ENCODE measurements at places on chromosomes 6 and 20.

- no peak for ATAC-seq
These were observed 13.5 kb upstream of the PSMG4 start for GRCh38 chr6:3245216-3245615.

DNA sequence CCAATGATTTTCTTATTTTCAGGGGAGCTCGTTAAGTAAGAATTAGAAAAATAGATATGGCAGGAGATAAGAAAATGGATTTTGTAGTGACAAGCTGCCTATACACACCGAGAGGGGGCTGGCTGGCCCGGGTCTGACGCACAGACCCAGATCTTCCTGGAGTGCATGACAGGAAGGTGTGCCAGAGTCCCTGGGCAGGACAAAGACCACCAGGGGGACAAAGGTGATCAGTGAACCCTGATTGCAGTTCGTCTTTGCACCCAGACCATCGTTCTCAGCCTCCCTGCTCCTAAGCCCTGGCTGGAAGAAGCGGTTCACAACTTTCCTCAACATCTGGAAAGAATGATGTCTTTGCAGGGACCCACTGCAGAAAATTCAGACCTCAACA lies 24.3 kb downstream of the CDH22 start:
- no peak for ATAC-seq

- no peak for ATAC-seq
These were observed 113.7 kb downstream of the TRIM27 start for GRCh38 chr6:28809947-28810658.

GRCh38 chr20:57570145-57570850 lies 9.4 kb downstream of the PCK1 start:
- no peak for ATAC-seq

DNA sequence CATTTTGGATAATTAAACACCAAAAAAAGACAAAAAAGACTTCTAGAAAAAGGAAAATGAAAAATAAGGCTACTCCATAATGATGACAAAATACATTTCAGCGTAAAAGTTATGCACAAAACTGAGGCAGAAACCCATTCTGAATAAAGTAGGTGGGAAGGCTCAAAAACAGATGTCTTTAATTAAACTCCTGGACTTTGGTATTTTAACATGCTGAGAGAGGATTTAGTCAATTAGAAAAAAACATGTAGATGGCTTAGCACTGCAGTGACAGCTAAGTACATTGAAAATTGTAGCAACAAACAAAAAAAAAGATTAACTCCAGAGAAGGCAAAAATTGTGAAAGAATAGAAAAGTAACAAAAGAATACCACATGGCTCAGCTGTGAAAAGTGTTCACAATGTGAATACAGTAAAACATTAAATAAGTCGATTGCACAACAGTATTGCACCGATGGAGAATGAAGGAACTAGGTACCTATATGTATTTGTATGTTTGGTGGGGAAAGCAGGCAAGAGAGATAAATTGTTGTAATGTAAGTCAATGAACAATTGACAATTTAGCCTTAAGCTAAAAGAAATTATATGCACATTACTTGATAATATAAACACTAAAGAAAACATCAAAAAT lies 59.5 kb downstream of the TBC1D32 start:
- ATAC-seq, result no peak

DNA sequence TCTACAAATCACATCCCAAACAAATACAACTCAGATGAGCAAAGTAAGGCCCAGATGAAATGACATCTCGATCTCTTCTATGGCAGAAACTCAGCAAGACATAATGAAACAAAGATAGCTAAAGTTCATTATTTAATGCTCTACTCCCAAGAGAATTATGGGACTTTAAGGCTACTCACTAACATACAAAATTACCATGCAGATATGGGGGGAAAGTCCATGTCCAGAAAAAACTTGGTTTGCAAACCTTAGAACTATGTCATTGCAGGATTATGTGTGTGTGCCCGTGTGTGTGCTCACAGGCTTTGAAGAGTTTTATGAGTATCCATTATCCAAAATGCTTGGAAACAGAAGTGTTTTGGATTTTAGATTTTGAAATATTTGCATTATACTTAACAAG lies 34.0 kb downstream of the AKIRIN2 start:
- ATAC-seq, result no peak

DNA sequence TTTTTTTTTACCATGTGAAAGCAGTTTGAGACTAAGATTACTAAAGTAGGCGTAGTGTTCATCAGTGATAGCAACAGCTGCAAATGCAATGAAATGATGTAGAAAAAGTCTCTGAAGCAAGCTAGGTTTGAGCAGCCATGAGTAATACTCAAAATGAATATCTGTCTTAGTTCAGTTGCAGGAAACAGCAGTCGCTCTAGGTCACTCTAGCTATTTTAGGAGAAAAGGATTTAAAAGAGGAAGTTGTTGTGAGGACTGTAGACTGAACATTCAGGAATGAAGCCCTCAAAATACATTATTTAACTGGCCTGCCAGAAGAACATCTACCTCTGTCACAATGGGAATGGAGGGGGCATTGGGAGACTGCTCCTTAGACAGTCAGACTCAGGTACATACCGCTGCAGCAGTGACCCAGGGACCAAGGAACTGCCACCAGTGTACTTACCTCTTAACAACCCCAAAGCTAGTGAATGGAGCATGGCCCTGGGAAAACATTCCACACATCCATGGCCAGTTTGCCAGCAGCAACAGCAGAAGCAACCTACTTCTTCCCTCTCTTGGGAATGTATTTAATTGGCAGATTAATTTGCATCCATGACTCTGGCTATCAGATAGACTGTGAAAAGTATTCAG lies 243.0 kb upstream of the KHDRBS2 start:
- no peak for ATAC-seq

DNA sequence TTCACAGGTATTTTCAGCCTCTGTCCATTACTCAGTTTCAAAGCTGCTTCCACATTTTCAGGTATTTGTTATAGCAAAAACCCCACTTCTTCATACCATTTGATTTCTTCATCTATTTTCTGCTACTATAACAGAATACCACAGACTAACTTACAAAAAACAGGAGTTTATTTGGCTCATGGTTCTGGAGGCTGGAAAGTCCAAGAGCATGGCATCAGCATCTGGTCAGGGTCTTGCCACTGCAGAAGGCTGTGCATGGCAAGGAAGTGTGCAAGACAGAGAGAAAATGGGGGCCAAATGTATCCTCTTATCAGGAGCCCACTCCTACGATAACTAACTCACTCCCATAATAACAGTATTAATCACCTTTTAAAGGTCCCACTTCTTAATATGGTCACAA lies 82.8 kb upstream of the FOXA2 start:
- no peak for ATAC-seq

GRCh38 chr20:8155812-8156211 lies 23.7 kb downstream of the PLCB1 start:
- ATAC-seq, result no peak

- ATAC-seq, result no peak
These were observed 41.9 kb upstream of the NR2E1 start for GRCh38 chr6:108123946-108124345.
